RWPE2 (cell line): ENCODE measurements at places on chromosomes 6 and 20.

DNA sequence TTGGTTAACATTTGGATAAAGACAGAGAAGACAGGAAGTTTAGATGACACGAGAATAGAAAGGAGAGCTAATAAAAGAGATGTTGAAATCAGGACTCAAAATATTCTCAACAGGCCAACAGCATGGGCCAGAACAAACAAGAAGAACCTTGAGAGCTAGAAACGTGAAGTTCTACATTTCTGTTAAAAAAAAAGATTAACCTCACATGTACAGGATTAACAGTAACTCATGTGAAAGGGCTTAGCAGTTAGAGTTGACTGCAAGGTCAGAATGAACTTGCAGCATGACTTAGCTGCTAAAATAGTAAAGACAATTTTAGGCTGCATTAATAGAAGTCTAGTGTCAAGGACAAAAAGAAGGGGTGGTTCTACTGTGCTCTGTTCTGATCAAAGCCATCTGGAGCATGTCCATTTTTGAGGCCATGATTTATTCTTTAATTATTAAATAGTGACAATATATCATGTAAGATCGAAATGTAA is 331.1 kb upstream of the HSF2 start:
- DNase-seq, result no peak

DNA sequence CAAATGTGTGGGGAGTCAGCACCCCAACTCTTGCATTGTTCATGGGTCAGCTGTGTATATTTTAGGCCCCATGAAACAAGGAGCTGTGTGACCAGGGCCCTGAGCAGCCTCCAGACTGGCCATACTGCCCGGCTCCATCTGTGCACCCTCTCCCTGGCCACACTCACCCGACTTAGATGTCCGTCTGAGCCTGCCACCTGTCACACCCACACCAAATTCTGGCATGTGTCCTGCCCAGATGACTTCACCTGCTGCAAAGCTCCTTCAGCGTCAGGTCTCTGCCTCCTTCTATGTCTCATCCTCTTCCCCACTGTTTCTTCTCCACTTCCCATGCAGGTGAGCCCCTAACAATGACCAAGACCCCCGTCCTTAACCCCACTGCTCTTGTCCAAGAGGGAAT is 88.1 kb upstream of the THBS2 start:
- DNase-seq, result no peak

DNA sequence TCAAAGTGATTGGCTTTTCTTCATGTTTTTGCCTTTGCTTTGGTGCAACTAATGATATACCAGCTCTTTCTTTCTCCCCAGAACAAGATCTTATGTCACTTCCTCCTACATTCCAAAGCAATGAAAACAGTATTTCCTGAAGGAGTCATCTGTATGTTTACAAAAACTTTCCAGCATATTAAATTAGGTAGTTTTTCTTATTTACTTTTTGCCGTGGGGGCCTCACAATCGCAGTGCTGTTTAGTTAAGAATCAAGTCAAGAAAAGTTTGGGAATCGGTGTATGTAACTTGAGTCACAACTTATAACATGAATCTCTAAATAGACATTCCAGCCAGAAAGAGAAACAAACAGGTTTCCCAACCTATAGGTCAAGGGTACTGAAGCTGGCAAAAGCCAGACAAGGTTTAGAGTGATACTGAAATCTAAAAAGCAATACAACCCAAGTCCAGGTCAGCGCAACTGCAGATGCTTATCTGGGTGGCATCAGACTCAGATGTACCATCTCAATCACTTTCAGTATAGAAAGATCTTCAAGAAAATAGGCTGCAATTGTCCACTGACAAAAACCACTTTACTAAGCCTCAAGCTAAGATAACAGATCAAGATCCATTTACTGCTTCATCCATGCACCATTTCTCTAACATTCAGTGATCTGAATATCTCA is 63.6 kb downstream of the IPCEF1 start:
- no peak for DNase-seq

DNA sequence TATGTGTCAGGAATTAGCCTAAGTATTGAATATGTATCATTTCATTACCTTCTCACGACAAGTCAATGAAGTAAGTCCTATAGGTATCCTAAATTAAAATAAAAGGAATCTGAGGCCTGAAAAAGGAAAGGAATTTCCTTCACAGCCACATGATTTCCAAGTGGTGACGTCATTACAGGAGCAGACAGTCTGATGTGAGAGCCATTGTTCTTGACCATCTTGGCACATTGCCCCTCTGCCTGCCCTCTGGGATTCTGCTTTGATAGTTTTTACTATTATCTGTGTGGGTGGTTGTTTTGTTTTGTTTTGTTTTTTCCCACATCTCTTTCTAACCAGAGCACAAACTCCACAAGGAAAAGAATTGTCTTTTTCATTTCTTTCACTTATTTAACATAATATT is 219.8 kb upstream of the UFL1 start:
- DNase-seq, result no peak

DNA sequence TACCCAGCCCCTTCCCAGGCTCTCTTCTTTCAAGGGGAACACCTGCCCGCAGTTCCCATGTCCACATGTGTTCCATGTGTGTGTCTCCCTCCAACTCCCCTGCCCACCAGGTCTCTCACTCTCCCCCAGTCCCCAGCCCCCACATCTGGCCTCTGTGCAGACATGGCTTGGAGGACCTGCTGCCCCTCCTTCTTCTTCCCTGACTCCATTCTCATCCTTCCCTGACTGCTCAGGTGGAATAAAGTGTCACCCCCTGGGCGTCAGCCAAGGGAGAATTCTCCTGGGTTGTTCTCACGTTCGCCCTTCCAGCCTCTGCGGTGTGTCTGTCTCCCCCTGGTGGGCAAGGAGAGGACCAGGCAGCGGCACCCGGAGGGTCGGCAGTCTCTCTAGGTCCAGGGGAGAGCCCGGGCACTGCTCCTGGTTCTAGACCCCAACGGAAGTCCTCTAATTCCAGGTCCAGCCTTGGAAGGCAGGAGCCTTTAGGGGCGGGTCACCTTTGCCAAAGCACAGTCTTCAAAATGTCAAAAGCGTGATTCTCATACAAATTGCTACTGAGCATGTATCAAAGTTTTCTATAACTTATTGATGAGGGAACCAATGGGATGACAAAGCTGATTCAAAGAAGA is 50.5 kb downstream of the EBF4 start:
- no peak for DNase-seq
